ENCODE measurements at places on chromosomes 5 and 9. TPM values are rescaled to one million over a fixed set of nuclear protein-coding genes. Genes with fewer than 3 reads are reported as not detected.

DNA sequence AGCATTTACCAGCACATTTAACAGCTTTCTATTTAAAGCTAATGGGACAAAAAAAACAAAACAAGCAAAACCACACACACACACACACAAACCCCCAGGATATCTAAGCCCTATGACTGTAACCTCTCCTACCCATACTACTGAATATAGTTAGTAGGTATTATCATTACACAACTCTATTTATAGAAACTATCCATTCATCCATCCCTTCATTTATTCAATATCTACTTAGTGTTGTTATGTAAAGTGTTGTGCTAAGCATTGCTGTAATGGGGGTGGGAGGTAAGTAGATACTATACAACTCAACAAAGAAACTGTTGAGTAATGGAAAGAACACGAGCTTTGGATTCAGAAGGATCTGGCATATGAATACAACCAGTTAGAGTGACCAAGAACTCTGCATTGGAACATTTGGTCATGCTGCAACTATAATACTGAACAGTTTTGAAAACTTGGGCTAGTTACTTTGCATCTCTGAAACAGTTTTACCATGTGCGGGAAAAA, 82.3 kb upstream of the ZNF608 start:
- H3K36me3 ChIP-seq: peaks cover 15% of the 10 kb centered on the region
- no peak overlapping the region for H3K27ac ChIP-seq
- H3K4me3 ChIP-seq: no peak overlapping the region
- peaks cover 15% of the 10 kb centered on the region for H3K4me1 ChIP-seq

Gene CARD6
- total RNA-seq: 0.24 TPM

DNA sequence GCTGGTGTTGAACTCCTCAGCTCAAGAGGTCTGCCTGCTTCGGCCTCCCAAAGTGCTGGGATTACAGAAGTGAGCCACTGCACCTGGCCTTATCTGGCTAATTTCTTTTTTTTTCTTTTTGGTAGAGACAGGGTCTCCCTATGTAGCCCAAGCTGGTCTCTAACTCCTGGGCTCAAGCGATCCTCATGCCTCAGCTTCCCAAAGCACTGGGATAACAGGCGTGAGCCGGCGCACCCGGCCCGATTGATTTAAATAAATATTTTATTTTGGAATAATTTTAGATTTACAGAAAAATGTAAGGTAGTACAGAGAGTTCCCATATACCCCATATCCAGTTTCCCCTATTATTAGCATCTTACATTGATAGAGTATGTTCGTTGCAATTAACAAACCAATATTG, 155.0 kb upstream of the MVB12B start:
- no peak overlapping the region for H3K27ac ChIP-seq
- H3K36me3 ChIP-seq: no peaks in the 10 kb centered on the region
- no peaks in the 10 kb centered on the region for H3K4me1 ChIP-seq
- H3K27me3 ChIP-seq: no peaks in the 10 kb centered on the region
- H3K4me3 ChIP-seq: no peak overlapping the region

GRCh38 chr9:31336841-31337240, 1047.6 kb upstream of the ACO1 start:
- no peaks in the 10 kb centered on the region for H3K4me1 ChIP-seq
- H3K4me3 ChIP-seq: no peak overlapping the region
- no peaks in the 10 kb centered on the region for H3K36me3 ChIP-seq
- H3K27ac ChIP-seq: no peak overlapping the region
- H3K27me3 ChIP-seq: no peaks in the 10 kb centered on the region
- no peak for DNase-seq

Gene GZMA
- total RNA-seq: not detected

Gene PPIC
- total RNA-seq: 16.0 TPM

GRCh38 chr5:590346-590745, 21.8 kb upstream of the CEP72 start:
- no peaks in the 10 kb centered on the region for H3K36me3 ChIP-seq
- H3K27ac ChIP-seq: no peak overlapping the region
- no peak for DNase-seq
- peaks cover 13% of the 10 kb centered on the region for H3K4me1 ChIP-seq

- no peak for DNase-seq
- no peaks in the 10 kb centered on the region for H3K27me3 ChIP-seq
- H3K36me3 ChIP-seq: no peaks in the 10 kb centered on the region
Measured at GRCh38 chr5:58327289-58327688, 132.6 kb downstream of the PLK2 start.

Gene LHX3
- total RNA-seq: 0.11 TPM

- no peak overlapping the region for H3K4me3 ChIP-seq
- peaks cover 14% of the 10 kb centered on the region for H3K4me1 ChIP-seq
- H3K36me3 ChIP-seq: no peaks in the 10 kb centered on the region
- no peak overlapping the region for H3K27ac ChIP-seq
- DNase-seq: peak; percentile 88
Measured at GRCh38 chr5:142655339-142656267, 30.3 kb downstream of the FGF1 start.

Gene SLC36A2
- not detected for total RNA-seq

GRCh38 chr5:80240368-80240986, 15.4 kb downstream of the SERINC5 start:
- H3K36me3 ChIP-seq: peaks cover 41% of the 10 kb centered on the region
- DNase-seq: no peak
- H3K27me3 ChIP-seq: no peaks in the 10 kb centered on the region
- H3K27ac ChIP-seq: peak overlapping the region; percentile 66
- H3K4me1 ChIP-seq: peaks cover 58% of the 10 kb centered on the region
- H3K4me3 ChIP-seq: no peak overlapping the region

Gene C5
- 0.71 TPM for total RNA-seq

DNA sequence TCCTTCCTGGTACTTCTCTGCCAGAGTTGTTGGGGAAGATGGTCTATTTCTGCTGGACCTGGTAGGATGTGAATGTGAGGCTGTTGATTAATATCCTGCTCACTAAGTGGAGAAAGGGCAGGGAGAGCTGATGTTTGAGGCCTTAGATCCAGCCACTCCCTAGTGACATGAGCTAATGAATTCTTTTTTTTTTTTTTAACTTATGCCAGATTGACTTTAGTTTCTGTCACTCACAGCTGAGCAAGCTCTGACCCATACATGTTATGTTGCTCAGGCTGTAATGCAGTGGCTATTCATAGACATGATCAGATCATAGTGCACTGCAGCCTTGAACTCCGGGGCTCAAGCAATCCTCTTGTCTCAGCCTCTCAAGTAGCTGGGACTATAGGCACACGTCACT, 75.1 kb upstream of the SPRY4 start:
- peaks cover 6% of the 10 kb centered on the region for H3K27me3 ChIP-seq
- 0 out of 2 replicates have a peak overlapping the region, but pooled peaks have one; percentile 21 for H3K27ac ChIP-seq
- peaks cover 38% of the 10 kb centered on the region for H3K4me1 ChIP-seq
- H3K4me3 ChIP-seq: no peak overlapping the region

All from WTC11 (cell line).